ENCODE measurements at places on chromosomes 5 and 9. TPM values are rescaled to one million over a fixed set of nuclear protein-coding genes. Genes with fewer than 3 reads are reported as not detected.

DNA sequence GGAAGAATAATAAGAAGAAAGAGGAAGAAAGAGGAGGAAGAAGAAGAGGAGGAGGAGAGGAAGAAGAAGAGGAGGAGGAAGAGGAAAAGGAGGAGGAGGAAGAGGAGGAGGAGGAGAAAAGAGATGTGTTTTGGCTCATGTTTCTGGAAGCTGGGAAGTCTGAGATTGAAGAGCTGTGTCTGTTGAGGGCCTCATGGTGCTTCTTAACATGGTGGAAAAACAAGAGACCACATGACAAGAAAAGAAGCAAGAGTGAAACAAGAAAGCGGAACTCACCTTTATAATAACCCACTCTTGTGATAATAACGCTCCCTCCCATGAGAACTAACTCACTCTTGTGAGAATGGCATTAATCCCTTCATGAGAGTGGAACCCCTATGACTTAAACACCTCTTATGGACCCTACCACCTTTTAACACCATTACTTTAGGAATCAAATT is 36.1 kb upstream of the RANBP6 start:
- no peak for DNase-seq

- DNase-seq = no peak
Measured at GRCh38 chr9:83563360-83563759, 25.2 kb upstream of the FRMD3 start.

DNA sequence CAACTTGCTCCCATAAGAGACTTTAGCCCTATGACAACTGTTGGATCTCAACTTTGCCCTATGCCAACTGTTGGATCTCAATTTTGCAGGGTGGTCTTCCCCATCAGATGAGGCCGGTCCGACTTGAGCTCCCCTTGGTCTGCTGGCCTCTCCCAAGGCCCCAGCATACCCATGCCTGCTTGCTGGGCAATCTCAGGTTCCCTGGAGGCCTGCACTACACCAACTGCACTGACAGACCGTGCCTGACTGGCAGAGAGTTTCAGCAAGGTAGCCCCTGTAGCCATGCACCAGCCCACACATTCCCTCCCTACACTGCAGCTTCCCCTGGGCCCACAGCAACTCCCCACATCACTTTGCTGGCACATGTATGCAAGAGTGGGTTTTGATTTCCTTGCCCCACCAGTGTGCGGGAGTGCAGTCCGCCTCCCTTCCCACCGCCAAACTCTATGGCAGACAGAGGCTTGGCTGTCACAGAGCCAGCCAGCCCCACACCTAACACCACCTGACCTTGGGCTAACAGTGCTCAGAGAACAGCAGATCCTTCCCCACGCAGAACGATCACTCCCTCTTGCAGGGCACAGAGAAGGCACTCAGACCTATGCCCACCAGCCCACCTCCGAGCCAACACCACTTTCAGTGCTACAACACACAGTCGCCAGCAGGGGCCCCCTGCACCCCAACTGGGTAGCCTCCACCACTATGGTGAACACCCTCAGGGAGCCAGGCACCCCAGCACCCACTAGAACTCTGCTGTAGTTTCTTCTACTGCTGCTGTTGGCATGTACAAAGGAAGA is 279.9 kb upstream of the COX7C start:
- no peak for DNase-seq

- no peak for DNase-seq
Measured at GRCh38 chr9:111603041-111603440, 3.6 kb upstream of the PTGR1 start.

- DNase-seq = no peak
Measured at GRCh38 chr9:76451234-76451633, 7.7 kb upstream of the GCNT1 start.

DNA sequence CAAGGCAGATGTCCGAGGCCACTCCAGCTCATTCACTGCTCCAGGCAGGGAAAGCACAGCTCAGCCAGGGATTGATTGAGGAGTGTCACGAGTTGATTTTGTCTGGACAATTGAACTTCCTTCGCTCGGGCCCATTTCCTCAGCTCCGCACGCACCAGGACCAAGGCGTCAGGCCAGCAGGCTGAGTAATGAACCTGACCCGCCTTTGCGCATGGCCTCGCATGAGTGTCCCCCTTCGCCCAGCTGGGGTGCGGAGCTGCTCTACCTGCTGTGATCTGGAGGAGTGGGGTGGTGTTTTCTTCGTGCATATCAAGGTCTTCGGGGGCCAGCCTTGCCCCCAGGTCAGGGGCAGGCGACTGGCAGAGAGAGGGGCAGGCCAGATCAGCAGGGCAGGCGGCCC is 44.0 kb downstream of the VAV2 start:
- DNase-seq = peak; percentile 38

The SLC36A1 gene
- total RNA-seq = 8.1 TPM

Measured in left cardiac atrium (tissue), 4 donors.